ENCODE measurements at places on chromosomes 3 and 15.

DNA sequence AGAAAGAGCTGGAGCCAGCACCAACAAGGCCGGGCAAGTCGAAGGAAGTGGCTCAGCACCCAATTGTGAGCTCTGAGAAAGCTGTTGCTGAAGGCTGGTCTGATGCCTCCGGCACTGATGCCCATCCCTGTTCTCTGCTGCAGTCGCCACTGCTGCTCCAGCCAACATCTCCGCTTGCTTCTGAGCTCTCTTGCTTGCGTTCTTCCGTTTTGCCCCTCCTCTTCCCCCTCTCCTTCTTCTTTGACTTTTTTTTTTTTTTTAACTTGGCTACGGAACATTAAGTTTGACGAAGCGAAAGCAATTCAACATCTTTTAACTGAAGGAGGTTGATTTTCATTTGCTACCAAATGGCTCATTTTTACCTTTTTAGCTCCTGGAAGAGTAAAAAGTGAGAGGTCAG, 442.9 kb downstream of the MCTP2 start:
- DNase-seq: no peak

GRCh38 chr15:43209059-43209824, 11.6 kb downstream of the EPB42 start:
- peak; percentile 24 for DNase-seq

DNA sequence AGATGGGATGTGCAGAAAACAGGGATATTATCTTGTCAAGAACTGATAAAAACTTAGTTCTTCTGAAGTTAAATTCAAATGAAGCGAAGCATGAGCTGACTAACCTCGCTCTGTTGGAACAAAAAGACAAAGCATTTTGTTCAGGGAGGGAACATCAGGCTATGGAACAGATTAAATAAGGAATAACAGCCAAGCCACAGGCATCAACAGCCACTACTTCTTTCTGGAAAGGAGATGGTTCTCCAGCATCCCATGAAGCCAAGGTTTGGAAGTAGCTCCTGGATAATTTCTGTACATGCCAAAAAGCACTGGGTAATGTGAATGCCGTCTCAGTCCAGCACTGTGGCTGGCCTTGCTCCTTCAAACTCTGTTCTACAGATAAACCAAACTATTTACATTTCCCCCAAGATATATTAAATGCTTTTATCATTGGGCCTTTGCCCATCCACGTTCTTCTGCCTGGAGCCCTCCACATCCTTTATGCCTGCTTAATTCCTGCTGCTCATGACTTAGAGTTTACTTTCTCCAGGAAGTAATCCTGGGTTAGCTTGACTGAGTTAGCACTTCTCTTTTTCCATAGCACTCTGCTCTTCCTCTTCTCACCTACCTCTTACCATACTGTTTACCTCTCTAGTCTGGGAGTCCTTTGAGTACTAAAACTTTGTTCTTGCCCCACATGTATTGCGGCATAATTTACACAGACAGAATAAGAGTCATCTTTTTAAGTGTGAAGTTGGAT, 232.0 kb downstream of the CLSTN2 start:
- DNase-seq: no peak

- DNase-seq: no peak
Observed at GRCh38 chr15:68416158-68416535, 15.8 kb downstream of the ITGA11 start.

DNA sequence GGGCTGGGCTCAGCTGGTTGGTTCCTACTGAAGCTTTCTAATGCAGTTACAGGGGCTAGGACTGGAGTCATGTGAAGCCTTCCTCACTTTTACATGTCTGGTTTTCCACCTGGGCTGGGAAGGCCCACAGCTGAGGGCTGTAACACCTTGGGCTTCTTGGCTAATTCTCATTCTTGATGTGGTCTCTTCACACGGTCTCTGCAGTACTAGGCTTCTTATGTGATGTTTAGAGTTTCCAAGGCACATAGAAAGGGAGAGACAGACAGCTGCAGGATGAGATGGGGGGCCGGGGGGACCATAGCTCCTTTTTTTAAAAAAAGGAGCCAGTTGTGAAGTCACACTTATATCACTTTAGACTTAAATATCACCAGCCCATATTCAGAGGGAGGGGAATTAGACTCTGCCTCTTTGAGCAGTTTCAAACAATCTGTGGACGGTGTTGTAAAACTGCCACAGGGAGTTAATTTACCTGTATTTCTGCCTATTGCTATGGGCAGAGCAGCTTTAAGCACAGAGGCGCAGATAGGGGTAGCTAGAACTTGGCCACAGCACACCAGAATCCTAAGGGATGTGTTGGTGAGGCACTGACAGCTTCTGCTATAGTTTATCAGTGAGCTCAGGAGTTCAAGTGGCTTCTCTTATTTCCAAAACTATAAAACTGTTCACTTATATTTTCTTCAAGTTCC, 46.7 kb downstream of the NKIRAS1 start:
- no peak for DNase-seq

Measured in SHP77 (cell line).